EL (cell line): ENCODE measurements at places on chromosomes 1 and 21.

DNA sequence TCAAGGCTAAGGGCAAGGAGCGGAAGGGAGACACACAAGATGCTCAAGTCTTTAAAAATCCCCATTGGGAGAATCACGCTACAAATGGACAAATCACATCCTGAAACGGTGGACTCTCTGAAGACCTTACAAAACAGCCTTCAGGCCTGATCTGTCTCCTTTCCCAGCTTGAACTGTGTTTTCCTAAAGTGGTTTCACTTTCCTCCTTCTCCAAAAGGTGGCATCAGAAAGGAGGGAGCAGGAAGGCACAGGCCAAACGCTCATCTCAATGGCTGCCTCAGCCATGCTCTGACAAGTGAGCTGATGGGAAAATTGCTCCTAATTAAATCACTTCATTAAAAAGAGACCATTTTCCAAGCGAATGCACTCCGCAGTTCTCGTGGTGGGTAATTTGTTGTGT lies 47.7 kb downstream of the UTP25 start:
- peak; percentile 60 for DNase-seq

DNA sequence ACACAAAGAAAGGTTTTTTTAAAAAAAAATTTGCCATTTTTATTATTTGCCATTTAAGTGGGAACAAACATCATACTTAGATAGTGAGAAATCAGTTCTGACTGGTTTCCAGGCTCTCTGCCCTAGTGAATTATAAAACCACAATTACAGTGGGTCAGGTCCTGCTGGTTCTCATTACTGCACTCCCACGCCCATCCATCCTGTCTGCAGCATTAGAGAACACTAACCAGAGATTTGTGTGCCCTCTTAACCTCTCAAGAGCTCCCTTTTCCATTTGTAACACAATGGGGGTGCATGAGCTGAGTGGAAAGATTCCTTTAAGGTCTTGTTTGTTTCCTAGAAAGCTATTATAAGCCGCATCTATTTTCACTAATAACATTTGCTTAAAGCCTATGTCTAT lies 489.3 kb downstream of the AMY1C start:
- no peak for DNase-seq

DNA sequence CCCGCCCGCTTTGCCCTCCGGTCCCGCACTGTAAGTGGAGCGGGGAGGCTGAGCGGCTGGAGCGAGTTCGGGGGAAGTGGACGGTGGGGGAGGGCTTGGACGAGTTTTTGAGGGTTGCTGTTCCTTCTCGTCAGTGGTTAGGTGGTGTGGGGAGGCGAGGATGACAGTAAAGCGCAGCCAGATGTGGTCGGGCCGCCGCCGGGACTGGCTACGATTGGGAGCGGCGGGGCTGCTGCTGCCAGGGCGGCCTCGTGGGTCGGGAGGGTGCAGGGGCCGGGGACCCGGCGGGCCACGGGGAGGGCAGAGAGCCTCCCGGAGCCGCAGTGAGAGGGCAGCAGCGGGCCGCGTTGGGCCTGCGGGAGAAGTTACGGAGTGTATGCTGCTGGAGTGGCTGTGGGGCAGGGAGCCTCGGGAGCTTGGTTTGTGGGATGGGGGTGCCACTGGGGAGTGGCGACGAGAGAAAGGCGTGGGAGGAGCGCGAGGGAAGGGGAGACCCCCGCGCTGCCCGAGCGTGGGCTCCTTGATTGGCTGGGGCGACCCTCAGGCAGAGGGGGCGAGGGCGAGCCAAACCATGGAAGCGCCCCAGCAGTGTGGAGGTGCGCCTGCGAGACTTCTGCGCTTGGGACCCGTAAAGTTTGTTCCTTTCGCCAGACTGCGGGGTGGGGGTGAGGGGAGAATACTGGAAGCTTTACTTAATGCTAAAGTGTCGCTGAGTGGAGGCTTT lies 2.1 kb downstream of the ADGRL2 start:
- DNase-seq = peak; percentile 51

DNA sequence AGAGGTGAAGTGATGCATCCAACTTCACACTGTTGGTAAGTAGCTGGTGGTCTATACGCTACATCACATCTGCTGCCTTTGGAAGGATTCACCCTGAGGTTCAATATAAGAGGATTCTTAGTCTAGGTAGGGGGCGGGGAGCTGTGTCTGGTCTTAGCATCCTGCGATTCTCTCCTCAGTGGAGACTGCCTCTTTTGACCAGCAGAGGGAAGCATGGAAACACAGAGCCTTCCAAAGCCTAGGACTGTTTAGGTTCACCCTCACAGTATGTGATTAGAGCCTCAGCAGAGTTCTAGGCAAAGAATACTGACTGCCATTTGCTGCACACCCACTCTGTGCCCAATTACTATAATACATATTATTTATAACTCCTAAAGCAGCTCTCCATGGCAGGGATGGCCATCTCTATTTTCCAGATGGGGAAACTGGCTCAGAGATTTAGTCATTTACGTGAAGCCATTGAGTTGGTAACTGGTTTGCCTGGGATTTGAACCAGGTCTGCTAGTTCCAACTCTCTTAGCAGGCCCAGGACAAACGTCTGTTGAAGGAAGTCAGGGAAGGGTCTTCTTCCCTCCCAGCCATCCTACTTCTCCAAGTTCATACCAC lies 28.9 kb upstream of the EFCAB14 start:
- DNase-seq = peak; percentile 37

GRCh38 chr21:45476582-45476981 lies 65.7 kb downstream of the SLC19A1 start:
- no peak for DNase-seq

DNA sequence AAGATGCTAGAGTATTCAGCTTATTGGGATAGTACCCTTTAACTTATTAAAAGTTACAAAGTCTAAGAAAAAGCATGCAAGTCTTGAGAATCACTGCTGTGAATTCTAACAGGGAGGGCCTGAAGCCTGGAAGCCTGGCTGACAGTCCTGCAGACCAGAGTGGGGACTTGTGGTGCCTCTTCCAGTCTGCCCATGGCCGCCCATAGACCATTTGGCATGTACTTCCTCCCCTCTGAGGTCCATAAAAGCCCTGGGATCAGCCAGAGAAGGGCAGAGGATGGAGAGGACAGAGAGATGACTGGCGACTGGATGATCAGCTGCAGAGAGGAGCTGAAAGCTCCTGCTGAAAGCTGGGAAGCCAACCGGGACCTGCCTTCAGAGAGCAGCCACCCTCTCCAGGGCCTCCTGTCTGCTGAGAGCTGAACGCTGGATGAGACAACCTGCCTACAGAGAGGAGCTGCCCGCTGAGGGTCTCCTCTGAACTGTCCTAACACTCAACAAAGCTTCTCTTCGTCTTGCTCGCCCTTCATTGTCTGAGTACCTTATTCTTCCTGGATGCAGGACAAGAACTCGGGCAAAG lies 12.5 kb upstream of the SLC1A7 start:
- DNase-seq = no peak
